NCI-H1417 treated with DMSO at 0.1 percent for 48 hours (cell line): ENCODE measurements at places on chromosomes 16 and 17.
A peak's percentile ranks its signal among the peaks of the same experiment; 100 is the strongest.

DNA sequence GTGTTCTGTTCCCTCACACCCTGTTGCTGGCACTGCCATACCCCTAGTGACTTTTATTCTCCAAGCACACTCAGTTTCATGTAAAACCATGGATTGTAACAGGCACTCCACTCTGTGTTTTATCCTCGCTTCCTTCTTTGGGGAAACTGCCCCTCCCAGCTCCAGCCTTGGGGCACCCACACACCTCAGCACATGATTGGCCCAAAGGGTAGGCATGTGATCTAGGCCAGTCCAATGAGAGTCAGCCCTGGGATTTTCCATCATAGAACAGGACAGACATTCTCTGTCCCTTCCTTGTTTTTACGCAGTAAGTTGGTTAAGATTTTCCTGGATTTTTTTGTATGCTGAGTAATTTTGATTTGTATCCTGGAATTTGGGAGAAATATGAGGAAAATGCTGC is 115.4 kb downstream of the C16orf95 start:
- no peak for DNase-seq

GRCh38 chr17:37068266-37068665 is 119.5 kb downstream of the AATF start:
- DNase-seq = no peak

- DNase-seq = no peak
These were observed 377 bp downstream of the SLC13A5 start for GRCh38 chr17:6712854-6713129.

GRCh38 chr16:65975049-65975708 is 391.3 kb upstream of the CDH5 start:
- no peak for DNase-seq

- peak; percentile 43 for DNase-seq
These were observed 22.7 kb upstream of the GPRC5B start for GRCh38 chr16:19907161-19907992.
